HepG2 (cell line): ENCODE measurements at places on chromosomes 13 and 19.

GRCh38 chr13:100389617-100390016, 199.0 kb downstream of the GGACT start:
- DNase-seq: no peak

DNA sequence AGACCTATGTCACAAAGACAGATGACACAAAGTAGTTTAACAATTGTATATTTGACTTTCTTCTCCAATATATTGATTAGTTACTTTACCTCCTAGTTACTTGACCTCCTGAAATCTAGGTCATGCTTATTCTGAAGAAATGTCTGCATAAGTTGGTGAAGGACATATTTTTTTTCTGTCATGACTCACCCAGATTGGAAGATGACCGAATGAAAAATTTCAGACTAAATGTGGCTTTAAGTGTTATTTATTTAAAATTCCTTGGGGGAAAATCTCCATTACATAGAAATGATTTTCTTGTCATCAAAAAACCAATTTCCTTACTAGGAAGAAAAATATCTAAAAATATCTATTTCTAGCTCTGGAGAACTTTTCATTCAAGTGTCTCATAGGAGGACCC, 217.1 kb downstream of the POSTN start:
- DNase-seq: no peak

DNA sequence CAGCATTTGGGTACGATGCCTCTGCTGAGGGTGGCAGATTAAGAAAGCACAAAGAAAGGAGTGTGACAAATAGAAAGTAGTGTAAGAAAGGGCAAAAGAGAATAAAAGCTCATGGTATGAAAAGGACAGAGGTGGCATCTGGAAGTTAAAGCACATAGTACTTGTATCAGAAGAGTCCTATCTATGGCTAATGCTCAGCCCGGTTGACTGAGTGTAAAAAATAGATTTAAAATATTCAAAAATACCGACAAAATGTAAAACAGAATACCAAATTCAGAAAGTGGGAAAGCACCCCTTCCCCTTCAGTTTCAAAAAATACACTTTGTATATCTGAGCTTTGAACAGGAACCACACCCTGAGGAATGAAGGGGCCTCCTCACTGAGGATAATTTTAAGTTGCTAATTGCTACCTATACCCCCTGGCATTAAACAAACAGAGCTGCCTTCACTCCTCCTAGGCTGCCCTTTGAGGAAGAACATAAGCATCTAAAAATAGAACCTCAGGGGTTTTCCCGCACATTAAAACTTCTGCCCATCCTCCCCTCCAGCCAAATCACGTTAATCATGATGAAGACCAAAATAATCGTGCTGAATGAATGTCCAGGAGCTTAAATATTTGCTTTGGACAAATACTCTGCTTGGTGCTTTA, 43.3 kb downstream of the DLEU7 start:
- DNase-seq: no peak

- no peak for DNase-seq
Observed at GRCh38 chr19:3537438-3538240, 1.3 kb upstream of the TEKTIP1 start.

- no peak for DNase-seq
Observed at GRCh38 chr13:98490866-98491265, 86.0 kb downstream of the STK24 start.

DNA sequence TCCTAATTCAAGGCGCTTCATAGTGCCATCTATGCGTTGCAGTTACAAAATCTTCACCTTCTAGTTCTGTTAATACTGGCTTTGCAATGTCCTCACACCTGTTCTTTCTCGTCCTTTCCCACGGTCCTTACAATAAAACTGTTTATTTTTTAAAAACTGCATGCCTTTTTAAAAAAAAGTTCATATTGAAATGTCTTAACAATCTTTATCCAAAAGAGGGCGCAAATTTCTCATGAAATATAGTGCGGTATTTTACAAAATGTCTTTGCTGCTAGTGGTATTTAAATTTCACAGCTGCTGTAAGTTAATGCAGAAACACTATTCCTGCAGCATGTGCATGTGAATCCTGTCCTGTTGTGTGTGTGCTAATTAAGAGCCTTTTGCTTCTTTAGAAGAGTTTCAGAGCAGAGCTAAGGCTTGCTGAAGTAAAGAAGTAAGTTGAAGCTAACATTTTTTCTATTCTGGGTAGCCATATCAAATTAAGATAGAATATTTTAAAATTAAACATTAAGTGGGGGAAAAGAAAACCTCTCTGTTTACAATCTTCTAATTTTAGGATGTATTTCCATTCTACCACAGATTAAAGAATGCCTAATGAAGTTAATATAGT, 15.8 kb upstream of the CLDN10 start:
- DNase-seq: no peak

DNA sequence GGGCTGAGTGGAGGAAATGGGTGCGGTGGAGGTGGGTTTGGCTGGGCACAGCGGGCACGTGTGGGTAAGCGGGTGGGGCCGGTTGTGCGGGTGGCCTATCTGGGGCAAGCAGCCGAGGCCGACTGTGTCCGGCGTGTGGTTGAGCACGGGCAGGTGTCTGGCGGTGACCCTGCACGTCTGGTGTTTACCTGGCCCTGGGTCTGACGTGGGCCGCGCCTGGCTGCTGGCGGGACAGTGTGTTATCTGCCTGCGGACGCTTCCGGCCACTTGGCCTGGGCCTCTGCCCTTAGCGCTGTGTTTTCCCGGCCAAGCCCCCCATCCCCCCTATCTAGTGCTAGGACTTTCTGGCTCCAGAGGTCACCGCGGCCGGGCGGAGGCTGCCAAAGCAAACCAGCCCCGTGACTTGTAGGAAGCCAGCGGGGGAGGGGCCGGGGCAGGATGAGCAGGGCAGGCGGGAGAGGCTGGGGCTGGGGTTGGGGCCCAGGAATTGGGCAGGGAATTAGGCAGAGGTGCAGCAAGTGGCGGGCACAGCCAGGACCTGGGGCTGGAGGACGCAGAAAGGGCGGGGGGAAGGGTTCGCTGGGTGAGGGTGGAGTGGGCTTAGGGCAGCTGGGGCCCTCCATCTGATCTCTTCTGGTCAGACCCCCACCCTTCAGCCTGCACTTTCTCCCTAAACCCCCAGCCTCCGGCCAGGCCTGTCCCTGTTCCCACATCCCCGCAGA, 534 bp upstream of the HPN start:
- peak; percentile 96 for DNase-seq

- DNase-seq: no peak
Observed at GRCh38 chr13:111632906-111633305, 312.5 kb downstream of the TEX29 start.

DNA sequence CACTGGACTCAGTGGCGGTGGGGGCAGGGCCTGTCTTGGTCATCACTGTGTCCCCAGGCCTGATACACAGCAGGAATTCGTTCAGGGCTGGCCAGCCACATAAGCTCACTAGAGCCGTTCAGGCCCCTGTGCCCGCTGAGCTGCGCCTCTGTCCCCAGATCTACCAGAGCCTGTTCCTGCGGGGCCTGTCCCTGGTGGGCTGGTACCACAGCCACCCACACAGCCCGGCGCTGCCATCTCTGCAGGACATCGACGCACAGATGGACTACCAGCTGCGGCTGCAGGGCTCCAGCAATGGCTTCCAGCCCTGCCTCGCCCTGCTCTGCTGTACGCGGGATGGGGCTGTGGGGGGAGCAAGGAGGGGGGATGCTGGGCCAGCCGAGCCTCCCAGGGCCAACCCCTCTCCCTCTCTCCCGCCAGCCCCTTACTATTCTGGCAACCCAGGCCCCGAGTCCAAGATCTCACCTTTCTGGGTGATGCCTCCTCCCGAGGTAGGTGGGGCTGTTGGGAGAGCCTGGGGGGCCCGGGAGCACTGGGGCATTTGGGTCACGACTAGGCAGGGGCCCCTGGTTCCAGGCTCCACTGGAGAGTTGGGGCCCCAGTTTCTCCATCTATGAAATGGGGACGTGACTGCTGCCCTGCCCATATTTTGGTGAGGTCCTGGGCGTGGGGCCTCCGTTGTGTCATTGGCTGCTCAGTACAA, 13.9 kb downstream of the MPND start:
- DNase-seq: no peak

DNA sequence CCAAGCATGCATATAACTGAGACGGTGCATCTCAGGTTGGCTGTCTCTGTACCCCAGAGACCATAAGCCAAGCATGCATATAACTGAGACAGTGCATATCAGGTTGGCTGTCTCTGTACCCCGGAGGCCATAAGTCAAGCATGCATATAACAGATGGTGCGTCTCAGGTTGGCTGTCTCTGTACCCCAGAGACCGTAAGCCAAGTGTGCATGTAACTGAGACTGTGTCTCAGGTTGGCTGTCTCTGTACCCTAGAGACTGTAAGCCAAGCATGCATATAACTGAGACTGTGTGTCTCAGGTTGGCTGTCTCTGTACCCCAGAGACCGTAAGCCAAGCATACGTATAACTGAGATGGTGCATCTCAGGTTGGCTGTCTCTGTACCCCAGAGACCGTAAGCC, 30.8 kb downstream of the NLRP4 start:
- DNase-seq: no peak

DNA sequence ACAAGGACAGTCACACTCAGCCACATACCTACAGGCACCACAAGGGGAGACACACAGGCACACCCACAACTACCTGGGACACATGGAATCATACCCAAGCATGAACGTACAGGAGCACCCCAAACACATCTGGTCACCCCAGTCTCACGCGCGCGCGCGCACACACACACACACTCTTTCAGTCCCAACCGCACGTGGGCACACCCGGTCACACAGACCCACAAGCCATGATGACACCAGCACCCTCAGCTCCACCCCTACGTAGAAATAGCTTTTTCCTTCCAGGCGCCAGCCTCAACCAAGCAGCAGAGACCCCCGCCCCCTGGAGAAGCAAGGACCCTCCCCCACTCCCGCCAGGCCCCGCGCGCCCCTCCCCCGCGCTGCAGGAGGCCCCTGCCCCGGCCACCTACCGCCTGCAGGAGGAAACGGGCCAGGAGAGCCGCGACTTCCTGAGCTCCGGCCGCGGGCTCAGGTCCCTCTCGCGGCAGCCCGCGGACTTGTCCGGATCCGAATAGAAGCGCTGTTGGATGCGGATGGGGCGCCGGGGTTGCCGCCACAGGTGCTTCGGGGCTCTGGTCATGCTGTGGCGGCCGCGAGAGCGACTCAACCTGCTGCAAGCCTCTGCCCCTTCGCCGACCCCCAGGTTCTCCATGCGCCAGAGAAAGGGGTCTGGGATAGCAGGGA, 6.4 kb upstream of the PDE4C start:
- no peak for DNase-seq

DNA sequence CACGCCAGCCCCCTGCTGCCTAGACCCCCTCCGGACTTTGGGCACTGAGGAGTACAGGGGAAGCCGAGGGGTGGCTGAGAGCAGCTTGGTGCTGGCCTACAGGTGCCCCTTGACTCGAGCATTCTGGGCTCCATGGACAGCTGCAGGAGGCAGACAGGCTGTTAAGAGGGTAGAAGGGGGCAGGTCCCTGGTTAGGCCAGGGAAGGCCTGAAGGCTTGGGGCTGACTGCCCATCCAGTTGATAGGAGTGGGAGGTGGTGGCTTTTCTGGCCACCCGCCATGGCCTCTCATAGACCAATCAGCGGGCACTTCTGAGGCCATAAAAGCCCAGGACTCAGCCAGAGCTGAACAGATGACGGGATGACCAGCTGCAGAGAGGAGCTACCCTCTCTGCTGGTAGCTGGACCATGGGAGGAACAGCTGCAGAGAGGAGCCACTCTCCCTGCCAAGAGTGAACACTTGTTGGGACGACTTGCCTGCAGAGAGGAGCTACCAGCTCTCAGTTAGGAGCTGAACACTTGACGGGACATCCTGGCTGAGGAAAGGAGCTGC, 10.7 kb upstream of the SUPT20H start:
- no peak for DNase-seq

- DNase-seq: no peak
Observed at GRCh38 chr13:98648686-98649085, 71.8 kb upstream of the STK24 start.

DNA sequence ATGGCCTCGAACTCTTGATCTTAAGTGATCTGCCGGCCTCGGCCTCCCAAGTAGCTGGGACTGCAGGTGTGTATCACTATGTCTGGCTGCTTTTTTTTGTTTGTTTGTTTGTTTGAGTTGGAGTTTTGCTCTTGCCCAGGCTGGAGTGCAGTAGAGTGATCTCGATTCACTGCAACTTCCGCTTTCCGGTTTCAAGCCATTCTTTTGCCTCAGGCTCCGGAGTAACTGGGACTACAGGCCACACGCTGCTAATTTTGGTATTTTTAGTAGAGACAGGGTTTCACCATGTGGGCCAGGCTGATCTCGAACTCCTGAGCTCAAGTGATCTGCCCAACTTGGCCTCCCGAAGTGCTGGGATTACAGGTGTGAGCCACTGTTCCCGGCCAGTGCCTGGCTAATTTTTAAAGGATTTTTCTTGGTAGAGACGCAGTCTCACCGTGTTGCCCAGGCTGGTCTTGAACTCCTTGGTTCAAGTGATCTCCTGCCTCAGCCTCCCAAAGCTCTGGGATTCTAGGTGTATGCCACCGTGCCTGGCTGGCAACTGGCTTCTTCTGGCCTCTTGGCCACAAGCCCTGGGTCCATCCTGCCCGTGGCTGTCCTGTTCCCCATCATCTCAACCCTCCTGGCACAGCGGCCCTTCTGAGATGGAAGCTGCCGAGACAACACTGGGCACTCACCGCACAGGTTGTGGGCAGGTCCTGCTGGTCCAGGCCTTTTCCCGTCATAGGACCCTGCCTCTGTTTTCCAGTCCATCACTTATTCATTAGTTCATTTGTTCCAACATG, 11.5 kb downstream of the TECR start:
- no peak for DNase-seq

DNA sequence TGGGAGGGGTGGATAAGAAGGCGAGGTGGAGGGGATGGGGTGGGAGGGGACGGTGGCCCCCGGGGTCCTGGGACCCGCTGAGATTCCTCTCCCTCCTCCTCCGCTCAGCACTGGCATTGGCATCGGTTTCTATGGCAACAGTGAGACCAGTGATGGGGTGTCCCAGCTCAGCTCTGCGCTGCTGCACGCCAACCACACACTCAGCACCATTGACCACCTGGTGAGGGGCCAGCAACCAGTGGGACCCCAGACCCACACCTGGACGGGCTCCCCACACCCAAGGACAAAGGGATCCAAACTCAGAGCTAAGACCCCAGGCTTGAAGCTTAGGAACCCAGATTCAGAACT, 5.9 kb downstream of the TTYH1 start:
- no peak for DNase-seq

- DNase-seq: no peak
Observed at GRCh38 chr13:44307255-44307654, 66.4 kb upstream of the SERP2 start.

DNA sequence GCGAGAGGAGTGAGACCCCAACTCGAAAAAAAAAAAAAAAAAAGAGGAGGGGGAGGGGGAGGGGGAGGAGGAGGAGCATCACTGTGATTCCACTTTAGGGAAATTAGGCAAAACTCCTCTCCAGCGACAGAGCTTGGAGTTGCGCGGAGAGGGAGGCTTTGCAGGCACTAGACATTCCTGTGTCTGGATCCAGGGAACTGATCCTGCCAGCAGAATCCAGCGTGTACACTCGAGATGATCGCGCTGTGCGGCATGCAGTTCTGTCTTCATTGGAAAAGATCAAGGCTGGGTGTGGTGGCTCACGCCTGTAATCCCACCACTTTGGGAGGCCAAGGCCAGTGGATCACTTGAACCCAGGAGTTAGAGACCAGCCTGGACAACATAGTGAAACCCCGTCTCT, 29.6 kb upstream of the KLF2 start:
- DNase-seq: no peak
